ENCODE measurements at places on chromosomes 4 and X.

DNA sequence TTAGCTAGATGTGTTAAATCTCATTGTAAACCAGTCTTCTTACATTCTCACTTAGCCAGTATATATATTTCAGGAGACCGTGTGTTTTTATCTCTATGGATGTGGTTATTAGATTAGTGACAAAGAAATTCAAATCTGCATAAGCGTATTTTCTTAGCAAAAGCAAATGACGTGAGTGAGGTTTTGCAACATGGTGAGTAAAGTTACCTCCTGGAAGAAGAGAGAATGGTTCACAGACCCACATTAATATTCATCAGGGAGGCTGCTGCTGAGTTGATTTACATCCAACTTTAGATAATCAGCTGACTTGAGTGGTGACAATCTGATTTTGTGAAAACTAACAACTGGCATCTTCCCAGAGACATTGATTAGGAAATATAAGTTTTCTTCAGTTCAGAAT lies 589.9 kb upstream of the GALNT7 start:
- DNase-seq, result no peak

- no peak for DNase-seq
Observed at GRCh38 chrX:130144509-130144908, 21.1 kb downstream of the AIFM1 start.

GRCh38 chrX:69094977-69095669 lies 70.1 kb downstream of the PJA1 start:
- no peak for DNase-seq

DNA sequence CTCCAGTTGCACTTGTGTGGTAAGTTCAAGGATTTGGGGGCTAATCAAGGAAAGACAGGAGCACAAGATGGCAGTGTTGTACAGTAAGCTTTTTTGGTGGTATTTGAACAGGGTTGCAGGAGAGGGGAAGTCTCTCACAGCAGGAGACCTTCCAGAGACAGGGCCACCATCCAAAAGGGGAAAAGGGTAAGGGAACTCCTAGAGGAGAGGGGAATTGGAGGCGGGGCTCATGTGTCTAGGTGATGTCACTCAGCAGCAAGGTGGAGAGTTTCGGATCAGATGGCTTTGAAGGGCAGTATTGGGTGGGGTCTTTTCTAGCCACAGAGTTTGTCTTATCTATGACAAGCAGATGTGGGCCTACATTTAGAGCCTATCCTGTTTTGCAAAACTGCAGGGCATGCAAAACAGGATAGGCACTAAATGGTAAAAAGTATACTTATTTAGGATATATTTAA lies 13.4 kb upstream of the RNF175 start:
- DNase-seq, result no peak

- DNase-seq, result no peak
Observed at GRCh38 chr4:82491251-82491960, 61.0 kb downstream of the ENOPH1 start.

GRCh38 chr4:23060776-23061175 lies 368.0 kb downstream of the GBA3 start:
- no peak for DNase-seq

DNA sequence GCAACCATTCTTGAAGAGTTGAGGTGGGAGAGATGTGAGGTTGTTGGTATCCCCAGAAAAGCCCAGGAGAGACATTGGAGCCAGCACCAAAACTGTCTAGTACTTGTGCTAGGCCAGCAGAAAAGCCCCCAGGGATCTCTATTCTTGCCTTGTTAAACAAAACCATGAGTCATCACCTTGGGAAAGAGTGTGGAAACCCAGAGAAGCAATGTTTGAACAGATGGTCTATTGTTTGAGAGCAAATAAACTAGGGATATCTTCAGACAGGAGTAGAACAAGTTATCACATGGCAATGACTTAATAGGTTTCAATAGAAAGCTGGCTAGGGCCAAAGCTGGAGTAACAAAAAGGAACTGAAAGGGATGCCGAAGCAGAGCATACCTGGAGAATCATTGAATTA lies 195.7 kb upstream of the CASK start:
- DNase-seq, result no peak

DNA sequence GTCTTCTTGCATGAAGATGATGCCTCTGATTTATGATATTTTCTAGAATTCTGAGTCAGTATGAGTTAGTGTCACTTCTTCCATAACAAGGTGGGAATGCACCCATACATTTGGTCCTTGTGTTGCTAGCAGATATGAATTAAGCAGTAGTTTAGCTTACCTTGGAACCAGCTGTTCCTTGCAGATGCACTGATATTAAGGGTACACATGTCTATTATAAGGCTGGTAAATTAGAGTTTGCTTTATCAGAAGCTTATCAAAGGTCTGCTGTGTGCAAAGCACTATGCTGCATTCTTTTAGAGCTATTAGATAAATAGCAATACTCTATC lies 36.5 kb downstream of the AFF1 start:
- DNase-seq, result no peak

DNA sequence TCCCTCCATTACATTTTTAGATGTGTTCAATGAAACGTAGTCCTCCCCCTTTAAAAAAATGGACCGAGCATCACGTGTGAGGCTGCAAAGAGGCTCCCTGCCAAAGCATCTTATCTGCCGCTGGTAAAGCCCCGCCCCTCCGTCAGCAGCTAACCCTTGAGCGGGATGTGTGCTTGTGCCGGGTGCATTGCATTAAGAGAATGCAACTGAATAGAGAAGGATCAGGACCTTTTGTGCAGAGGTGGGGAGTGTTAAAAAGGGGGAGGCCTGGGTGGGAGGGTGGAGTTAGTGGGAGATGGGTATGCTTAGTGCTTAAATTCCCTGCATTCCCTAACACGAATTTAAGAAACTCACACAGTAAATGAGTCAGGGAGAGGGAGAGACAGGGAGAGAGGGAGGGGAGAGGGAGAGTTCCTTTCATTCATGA lies 66.0 kb downstream of the TBL1X start:
- DNase-seq, result peak; percentile 3

DNA sequence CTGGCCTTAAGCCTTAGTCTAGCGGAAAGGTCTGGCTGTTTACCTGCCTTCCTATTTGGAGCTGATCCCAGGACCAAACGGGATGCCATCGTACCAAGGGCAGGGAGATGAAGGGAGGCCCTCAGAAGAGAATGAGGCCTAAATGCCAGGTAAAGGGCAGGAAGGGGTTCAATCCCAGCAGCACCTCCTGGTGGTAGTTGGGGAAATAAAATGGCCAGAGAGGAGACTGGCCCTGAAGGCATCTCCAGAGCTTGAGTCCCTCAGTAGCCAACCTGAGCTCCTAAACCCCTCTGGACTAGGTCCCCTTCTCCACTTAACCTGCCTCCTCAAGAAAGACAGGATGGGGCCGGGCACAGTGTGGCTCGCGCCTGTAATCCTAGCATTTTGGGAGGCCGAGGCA lies 53.7 kb downstream of the KDM5C start:
- DNase-seq, result no peak

DNA sequence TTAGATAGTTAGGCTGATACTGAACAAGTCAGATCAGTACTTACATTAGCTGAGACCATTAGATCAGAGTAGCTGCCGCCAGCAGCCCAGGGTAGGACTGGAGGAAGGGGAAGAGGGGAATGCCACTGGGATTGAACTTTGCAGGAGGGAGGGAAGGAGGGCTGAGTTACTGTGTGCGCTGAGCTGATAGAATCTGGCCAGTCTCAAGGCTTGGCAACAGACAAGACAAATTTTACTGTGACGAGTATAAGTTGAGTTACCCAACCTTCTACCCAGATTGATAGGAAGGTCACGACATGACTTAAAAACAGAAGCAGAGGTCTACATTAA lies 372.1 kb downstream of the OPHN1 start:
- no peak for DNase-seq

- no peak for DNase-seq
Observed at GRCh38 chr4:52657618-52658501, 1.2 kb downstream of the USP46 start.

DNA sequence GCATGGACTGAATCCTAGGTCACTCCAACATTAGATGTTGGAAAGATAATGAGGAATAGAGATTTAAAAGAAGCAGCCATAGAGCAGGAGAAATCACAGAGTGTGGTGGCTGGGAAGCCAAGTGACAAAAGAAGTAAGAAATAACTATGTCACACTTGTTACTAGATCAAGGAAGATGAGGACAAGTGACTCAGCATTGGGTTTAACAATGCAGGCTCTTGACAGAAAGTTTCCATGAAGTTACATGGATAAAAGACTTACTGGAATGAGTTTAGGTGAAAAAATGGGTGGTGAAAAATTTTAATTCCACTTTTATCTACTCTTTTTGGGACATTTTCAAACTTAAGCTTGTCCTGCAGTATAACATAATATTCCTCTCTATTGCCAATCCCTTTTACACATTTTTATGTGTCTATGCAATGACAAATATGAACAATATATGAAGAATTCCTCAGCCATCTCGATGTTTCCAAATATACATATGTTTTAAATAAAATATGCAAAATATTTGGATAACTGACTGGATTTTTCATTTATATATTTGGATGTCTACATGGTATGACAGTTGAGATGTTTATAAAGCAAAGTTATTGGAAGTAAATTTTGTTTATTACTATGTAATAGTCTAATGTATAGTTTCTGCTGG lies 462.6 kb downstream of the IL15 start:
- DNase-seq, result no peak

DNA sequence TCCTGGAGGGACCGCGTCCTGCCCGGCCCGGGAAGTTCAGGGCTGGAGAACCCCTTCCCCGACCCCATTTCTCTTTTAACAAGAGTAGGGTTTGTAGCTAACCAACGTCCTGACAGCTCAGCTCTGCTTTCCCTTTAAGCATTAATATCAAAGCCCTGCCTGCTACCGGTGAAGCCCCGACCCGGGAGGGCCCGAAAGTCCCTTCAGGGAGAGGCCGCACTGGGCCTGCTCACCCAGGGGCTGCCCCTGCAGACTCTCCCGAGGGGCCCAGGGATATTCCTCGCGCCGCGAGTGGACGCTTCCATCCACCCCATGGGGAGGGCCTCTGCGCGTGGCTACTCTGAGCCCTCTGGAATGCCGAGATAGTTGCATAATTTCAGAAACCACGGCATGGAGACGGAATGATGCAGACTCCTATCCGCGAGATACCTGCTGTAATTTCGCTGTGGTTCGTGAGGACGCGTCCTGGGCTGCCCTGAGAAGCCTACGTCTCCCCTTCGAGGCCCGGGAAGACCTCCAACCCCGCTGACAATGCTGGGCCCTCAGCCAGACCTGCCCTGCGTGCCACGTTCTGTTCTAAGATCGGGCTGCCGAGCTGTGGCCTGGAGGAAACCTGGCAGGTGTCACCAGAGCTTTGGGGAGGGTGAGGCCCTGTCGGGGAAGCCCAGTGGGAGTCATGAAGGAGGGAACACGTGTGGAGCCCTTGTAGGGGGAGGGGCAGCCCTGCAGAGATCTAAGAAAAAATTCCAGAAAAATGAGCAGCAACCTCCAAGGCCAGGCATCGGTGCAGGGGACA lies 999 bp upstream of the CTBP1 start:
- peak; percentile 29 for DNase-seq
